ENCODE measurements at places on chromosomes 6 and 20. TPM values are rescaled to one million over a fixed set of nuclear protein-coding genes. Genes with fewer than 3 reads are reported as not detected.

GRCh38 chr20:33693741-33694638 is 7.8 kb upstream of the E2F1 start:
- DNase-seq, result peak; percentile 83

DNA sequence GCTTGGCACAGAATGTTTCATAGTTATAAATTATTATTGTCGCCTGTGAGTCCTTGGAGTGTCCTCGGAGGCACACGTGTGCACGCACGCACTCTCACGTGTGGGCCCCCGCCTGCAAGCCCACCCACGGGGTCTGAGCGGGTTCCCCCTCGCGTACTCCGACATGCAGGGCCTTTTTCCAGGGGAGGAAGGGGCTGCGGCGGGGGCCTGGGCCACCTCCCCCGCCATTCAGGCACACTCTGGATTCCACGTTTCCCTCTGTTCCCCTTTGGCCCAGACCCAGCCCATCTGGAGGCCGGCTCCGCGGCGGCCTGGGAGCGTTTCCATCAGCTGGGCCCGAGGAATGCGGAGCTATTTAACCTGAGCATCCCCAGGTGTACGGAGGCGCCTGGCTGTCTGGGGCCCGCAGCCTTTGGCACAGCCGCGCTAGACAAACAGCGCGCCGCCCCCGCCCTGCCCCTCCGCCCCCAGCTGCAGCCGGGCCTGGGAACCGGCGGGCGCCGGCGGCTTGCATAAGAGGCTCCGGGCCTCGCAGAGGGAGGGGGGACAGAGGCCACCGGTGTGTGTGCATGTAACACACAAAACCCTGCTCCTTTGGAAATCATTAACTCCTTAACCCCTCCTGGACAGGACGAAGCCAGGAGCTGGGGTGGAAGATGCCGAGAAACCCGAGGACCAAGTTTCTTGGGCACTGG is 3.3 kb downstream of the ID1 start:
- DNase-seq, result peak; percentile 87

DNA sequence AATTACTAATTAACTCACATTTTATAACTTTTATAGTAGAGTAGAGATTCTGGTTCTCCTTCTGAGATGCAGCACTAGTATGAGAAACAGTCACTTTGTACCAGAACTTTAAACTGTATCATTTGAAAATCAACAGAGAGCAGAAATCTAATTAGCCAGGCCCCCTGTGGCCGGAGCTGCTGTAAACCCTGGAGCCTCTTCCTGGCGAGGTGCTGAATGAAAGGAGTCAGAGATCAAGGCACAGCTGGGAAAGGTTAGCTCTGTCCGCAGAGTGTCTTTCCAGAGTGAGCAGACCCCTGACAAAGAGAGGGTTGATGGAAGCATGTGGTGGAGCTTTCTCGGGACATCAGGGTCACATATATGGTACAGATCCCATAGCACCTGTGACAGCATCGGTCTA is 703.8 kb downstream of the RFPL4B start:
- no peak for DNase-seq

GRCh38 chr6:30960907-30961673 is 20.3 kb downstream of the MUCL3 start:
- no peak for DNase-seq

GRCh38 chr6:17504005-17504404 is 96.1 kb upstream of the FAM8A1 start:
- DNase-seq, result no peak

- no peak for DNase-seq
Observed at GRCh38 chr6:12760226-12760625, 43.7 kb downstream of the PHACTR1 start.

- DNase-seq, result no peak
Observed at GRCh38 chr20:39453890-39454289, 491.7 kb downstream of the DHX35 start.

The RBM39 gene
- total RNA-seq, result 301 TPM

The ZBTB22 gene
- total RNA-seq, result 13.2 TPM

The ZSCAN23 gene
- 1.8 TPM for total RNA-seq

The NNAT gene
- 82.8 TPM for total RNA-seq

The SMLR1 gene
- total RNA-seq, result not detected

The ADGRF5 gene
- total RNA-seq, result 15.0 TPM
